RPMI8226 (cell line): ENCODE measurements at places on chromosomes 13 and 19.

DNA sequence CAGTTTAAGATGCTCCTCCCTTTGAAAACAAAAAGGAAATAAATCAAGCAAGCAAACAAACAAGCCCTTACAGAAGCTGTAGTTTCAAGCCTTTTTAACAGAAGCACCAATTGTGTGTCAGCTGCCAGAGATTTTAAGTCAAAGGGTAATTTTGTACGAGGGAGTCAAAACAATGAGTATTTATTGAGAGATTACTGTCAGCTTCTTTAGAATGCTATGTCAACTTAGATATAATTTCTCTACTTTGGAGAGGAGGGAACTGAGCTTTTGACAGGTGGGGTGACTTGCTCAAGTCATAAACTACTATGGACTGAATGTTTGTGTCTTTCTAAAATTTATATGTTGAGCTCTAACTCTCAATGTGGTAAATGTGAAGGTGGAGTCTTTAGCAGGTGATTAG, 10.5 kb upstream of the CBY2 start:
- DNase-seq, result no peak

DNA sequence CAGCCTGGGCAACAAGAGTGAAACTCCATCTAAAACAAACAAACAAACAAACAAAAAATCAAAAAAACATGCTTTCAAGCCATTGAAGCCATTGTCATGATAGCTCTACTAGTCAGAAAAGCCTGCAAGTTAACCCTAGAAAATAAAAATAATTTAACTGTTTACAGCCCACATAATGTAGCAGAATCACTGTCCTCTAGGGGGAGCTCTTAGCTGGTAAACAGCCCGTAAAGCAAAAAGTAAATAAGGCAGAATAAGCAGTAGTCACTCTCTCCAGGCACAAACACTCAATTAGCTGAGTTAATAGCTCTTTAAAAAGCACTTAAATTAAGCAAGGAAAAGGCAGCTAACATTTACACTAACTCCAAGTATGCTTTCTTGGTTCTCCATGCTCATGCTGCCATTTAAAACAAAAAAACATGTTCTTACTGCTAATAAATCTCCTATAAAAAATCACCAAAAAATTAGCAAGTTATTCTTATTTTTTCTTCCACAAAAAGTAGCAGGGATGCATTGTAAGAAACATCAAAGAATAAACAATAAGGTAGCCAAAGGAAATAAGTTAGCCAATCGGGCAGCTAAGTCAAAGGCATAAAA, 11.3 kb downstream of the LILRB4 start:
- DNase-seq, result peak; percentile 67

DNA sequence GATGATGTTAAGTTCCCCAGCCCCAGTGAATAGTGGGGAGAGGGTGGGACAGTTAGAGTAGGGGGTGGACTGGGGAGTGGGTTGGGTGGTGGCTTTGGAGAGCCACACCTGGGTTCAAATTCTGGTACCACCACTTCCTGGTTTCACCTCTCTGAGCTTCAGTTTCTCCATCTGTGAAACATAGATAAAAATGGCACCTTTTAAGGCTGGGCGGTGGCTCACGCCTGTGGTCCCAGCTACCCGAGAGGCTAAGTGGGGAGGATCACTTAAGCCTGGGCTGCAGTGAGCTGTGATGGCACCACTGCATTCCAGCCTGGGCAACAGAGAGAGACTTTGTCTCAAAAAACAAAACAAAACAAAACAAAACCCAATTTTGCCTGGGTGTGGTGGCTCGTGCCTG, 5.9 kb downstream of the VAV1 start:
- DNase-seq, result no peak

DNA sequence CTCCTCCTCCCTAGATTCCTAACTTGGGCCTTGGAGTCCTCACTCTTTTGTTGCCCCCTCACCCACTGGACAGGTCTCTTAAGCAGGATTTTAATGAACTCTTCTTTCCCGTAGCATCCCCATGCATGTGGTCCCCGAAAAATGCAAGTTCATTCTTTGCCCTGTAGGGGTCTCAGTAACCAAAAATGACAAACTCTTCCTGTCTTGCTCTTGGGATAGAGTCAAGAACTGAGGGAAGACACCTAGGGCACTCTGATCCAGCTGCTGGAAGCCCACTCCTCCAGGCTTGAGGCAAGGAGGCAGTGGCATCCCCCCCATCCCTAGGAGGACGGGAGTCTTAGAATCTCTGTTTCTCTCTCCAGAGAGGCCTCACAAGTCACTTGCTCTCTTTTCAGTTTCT, 987.0 kb downstream of the DIAPH3 start:
- DNase-seq, result no peak

GRCh38 chr19:2375353-2376121, 15.5 kb downstream of the TMPRSS9 start:
- DNase-seq, result no peak

- DNase-seq, result no peak
Observed at GRCh38 chr13:112227031-112227430, 149.1 kb upstream of the SPACA7 start.
